ENCODE measurements at places on chromosomes 3 and 15.
A peak's percentile ranks its signal among the peaks of the same experiment; 100 is the strongest.

GRCh38 chr3:184261270-184261853 lies at the start of gene CAMK2N2:
CAMK2N2 (minus strand) TSS chr3:184261553; CDS start chr3:184261285, 268 bp downstream.
- peak; percentile 66 for DNase-seq

DNA sequence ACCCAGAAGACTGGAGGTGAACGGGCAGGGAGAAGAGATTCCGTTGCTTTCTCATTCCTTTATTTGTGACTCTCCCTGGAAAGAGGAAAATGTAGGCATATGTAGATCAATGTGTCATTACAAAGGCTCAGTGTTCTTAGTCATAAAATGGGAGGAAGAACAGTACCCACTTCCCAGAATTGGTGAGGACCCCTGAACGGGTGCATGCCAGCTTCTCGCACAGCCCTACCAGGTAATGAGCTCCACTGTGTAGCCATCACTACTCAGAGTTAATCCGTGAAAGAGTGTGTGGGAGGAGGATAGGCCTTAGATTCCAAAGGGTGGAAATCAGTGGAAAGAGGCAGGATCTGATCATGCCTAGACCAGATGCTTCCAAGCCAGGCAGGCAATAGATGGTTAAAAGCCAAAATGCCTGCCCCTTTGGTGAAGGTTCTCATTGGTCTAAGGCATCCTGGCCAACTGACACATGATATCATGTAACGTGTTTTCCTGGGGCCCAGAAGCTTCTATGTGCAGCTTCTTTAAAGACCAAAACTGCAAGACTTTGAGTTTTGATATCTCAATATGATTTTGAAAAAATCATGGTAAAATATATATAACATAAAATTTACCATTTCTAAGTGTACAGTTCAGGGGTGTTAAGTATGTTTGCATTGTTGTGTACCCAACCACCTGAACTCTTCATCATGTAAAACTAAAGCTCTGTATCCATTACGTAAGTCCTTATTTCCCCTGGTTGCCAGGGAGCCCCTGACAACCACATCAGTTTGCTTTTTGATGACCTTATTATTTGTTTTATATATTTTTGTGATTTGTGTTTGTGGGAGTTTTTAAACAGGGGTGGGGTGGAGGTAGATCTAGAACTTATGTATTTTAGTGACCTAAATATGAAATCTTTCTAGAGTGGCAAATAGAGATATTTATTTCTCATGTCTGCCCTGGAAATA lies 402.2 kb upstream of the CFAP20DC start:
- peak; percentile 73 for DNase-seq

DNA sequence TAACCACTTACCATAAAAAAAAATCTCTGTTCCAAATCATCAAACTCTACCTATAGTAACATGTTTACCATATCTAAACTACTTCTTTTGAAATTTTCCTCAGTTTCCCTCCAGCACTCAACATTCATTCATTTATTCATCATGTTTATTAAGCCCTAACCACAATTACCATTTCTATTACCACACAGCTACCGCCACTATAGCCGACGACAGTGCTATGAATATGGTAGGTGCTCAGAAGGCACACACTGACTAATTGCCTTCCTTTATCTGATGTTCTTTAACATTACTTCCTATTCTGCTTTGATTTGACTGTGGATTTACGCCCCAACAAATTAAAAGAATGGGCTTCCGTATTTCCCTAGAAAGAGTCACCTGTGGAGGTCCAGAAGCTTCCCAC lies 43.9 kb downstream of the GUCA1C start:
- no peak for DNase-seq

DNA sequence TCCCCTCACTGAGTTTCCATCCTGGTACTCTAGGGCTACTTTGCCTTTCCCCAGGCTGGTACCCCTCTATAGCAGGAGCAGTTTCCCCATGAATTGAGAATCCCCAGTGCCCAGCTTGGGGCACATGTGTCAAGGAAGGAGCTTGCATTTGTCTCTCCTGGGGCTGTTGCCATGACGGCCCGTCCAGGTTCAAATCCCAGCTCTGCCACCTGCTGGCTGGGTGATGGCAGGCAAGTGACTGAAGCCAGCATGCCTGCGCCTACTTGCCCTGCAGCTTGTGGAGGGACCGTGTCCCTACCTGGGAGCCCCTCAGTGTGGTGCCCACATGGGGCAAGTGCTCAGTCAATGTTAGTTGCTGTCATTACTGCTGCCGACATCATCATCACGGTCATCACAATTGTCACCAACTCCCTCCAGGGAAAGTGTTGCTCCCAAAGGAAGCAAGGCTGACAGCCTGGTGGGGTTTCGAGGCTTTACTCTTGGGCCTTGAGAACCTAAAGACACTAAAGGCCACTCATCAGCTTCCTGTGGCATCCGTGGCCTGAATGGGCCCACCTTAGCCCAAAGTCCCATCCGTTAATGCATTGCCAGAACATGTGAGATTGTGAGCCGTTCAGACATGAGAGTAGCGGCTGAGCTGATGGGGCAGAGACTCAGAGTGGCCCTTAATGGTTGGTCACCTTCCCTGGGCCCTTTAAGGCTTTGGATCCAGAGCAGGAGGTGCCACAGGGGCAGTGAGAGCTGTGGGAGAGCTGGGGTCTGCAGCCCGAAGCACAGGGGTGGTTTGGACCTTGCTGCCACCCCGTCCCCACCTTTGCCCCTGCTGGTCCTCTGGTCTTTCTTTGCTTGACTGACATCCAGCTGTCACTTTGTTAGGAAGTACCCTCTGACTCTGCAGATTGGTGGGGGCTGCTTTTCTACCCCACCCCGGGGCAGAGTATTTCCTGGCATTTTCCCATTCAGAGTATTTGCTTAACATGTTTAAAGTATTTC lies 144.4 kb downstream of the DNAJB8 start:
- DNase-seq = peak; percentile 47

- DNase-seq = no peak
These were observed 85.5 kb upstream of the SEC13 start for GRCh38 chr3:10406414-10406813.

- DNase-seq = no peak
These were observed 138.8 kb downstream of the ZNF609 start for GRCh38 chr15:64599226-64599625.

DNA sequence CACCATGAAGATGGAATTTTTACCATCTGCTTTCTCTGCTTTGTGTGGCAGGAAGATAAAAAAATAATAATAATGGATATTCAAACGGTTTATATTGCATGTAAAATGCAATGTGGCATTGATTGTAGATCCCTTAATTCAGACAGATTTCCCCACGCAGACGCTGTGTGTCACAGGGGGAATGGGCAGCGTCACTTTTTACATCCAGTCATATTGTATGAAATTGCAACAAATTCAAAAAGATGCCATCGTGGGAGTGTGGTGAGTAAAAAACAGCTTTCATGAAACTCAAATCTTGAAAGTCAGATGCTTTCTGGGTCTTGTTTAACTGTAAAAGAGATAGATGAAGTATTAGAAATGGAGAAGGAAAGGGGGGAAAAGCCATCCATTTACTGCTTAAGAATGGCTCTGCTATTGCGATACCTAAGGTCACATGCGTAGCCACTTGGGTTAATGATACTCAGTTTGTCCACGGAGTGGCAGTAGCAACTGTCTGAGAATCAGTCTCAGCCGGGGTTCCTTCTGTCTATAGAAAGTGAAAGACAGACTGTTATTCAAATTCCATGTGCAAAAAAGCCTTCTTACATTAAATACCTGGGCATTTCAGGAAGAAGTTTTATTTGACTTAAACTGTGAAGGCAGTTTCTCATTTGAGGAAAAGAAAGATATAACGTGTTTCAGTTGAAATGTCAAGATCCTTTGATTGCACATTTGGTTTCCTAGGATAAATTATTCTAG lies 28.5 kb downstream of the BTD start:
- peak; percentile 86 for DNase-seq

- no peak for DNase-seq
These were observed 123.2 kb upstream of the CGNL1 start for GRCh38 chr15:57253082-57253481.
